ENCODE measurements at places on chromosomes 7 and 10.

- no peak for DNase-seq
Observed at GRCh38 chr7:132450188-132450587, 126.1 kb downstream of the PLXNA4 start.

GRCh38 chr7:102417105-102417504, 16.3 kb upstream of the ORAI2 start:
- DNase-seq = no peak

DNA sequence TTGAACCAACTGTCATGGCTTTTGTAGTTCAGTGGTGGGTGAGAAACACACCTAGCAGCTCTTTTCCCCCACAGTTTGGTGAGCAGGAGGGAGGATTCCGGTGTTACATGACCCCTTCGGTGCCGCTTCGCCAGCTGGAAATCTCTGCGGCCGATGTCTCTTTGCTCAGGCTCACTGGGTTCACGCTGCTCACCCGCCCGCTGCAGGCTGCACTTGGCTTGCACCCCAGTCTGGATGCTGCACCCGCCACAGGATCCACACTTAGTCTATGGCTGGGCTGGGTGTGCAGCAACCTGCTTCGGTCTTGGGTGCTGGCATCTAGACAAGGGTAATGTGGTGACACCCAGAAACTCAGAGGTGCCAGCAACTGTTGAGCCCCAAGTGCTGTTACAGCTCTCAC, 191.8 kb downstream of the PON1 start:
- DNase-seq = no peak

GRCh38 chr7:22942191-22942590, 71.7 kb downstream of the HYCC1 start:
- no peak for DNase-seq

DNA sequence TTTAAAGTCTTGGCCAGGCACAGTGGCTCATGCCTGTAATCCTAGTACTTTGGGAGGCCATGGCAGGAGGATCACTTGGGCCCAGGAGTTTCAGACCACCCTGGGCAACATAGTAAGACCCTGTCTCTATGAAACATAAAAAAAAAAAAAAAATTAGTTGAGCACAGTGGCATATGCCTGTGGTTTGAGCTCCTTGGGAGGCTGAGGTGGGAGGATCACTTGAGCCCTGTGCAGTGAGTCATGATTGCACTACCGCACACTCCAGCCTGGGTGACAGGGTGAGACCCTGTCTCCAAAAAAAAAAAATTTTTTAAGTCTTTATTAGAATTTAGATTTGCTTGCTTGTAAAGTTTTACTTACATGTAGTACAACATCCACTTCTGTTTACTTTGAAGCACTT, 14.0 kb downstream of the WNT2 start:
- DNase-seq = no peak

GRCh38 chr7:78499283-78499682, 700.7 kb downstream of the PHTF2 start:
- no peak for DNase-seq

DNA sequence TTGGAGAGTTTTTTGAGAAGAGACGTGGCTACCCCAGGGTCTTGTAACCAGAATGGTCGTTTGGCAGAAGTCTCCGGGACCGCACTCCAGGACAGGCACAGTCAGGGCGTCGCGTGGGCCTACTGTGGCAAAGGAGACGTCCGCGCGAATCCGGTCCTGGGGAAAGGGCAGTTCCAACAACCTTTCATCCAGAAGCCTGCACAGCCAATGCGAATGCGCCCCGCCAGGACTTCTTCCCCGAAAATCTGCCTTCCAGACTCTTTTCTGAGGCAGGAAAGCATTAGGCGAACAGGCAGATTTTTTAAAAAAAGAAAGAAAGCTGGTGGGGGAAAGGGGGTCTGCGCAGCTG, 2.0 kb downstream of the HPSE2 start:
- DNase-seq = no peak

DNA sequence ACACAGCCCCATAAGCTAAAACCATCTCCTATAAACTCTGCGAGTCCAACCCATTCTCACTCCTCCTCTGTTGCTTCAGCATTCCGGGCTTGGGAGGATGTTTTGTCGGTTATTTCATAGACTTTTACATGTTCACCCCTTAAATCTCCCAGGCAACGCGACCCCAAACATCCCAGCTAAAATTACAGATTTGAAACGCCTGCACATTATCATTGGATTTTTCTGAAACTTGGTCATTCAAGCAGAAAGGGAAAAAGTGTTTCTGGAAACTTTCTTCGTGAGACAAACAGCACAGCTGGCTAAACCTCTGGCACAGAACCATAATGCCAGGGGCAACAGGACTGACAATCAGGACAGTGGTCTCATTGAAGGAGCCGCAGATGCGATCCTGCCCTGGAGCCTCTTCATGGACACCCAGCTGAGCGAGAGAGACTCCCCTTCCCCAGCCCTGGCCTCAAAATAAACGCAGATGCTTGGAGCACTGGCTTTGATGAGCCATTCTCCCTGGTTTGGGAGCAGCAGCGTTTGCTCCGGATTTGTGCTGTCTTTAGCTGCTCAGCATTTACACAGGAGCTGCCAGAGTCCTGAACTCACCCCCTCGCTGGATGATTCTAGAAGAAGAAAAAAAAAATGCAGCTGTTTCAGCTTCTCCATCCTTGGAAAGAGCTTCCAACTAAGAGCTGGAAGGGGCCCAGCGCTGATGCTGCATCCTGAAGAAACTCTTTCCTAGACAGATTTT, 30.1 kb downstream of the AFAP1L2 start:
- no peak for DNase-seq

GRCh38 chr10:14334771-14335170, 4.0 kb upstream of the FRMD4A start:
- no peak for DNase-seq

DNA sequence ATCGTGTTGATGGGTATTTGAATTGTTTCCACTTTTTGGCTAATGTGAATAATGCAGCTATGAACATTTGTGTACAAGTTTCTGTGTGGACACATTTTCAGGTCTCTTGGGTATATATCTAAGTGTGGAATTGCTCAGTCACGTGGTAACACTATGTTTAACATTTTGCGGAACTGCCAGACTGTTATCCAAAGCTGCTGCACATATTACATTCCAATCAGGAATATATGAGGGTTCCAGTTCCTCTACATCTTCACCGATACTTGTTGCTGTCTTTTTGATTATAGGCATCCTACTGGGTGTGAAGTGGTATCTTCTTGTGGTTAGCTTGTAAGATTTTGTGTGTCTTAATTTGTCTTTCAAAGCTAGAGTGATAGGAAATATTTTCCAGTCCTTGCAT, 6.8 kb downstream of the PTPN12 start:
- no peak for DNase-seq

DNA sequence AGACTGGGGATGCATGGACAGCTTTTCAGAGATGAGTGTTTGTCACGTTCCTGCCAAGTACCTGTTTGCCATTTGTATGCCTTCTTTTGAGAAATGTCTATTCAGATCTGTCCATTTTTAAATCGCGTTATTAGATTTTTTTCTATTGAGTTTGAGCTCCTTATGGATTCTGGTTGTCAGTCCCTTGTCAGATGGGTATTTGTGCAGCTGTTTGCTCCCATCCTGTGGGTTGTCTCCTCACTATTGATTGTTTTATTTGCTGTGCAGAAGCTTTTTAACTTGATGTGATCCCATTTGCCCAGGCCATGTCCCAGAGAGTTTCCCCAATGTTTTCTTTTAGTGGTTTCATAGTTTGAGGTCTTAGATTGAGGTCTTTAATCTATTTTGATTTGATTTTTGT, 5.5 kb upstream of the PRKAR1B start:
- no peak for DNase-seq

- no peak for DNase-seq
Observed at GRCh38 chr7:43905956-43906330, 453 bp downstream of the URGCP start.

DNA sequence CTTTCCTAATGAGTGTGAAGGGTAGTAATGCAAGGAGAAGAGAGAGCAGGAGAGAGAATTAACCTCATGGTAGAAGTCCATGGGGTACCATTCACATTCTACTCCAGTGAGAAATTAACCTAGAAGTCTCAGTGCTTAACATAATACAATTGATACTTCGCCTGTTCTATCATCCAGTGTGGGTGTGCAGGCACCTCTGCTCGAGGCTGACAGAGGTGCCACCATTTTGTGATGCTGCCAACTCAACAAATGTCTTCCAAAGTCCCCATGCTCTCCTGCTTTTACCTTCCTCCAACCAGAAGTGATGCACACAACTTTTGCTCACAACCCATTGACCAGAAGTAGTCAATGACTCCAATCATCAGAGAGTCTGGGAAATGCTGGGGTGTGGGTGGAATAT, 118.3 kb upstream of the LAMB4 start:
- no peak for DNase-seq

GRCh38 chr10:35464825-35465456, 128.6 kb downstream of the CCNY start:
- no peak for DNase-seq

- DNase-seq = peak; percentile 4
Observed at GRCh38 chr10:88565072-88565471, 18.0 kb downstream of the RNLS start.

DNA sequence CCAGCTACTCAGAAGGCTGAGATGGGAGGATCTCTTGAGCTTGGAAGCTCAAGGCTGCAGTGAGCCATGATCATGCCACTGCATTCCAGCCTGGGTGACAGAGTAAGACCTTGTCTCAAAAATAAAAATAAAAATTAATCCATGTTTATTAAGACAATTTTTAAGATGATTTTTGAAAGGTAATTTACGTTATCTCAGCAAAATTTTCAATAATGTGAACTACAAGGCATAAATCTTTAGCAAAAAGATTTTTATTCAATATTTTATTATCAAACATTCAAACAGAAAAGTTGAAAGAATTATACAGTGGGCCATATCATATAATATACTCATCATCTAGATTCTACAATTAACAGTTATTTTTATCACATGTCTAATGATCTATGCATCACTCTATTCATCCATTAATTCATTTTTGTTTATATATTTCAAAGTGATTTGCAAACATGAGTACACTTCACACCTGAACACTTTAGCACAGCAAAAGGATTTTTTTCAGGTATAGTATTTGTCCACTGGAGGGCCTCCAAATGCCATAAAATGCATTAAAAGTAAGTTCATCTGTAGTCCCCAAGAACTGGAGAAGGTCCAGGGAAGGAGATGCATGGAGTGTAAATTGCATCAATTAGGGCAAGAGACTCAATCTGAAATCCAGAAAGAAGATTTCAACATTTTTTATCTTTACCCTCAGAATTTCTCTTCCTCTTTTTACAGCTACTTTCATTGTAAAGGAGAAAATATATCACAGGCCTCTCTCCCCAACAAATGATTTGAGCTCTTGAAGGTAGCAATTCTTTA, 38.6 kb upstream of the RSBN1L start:
- DNase-seq = peak; percentile 34

GRCh38 chr7:127598318-127598717, 4.8 kb downstream of the FSCN3 start:
- no peak for DNase-seq

Data from NCI-H1694 (cell line).